ENCODE measurements at places on chromosomes 5 and 9. TPM values are rescaled to one million over a fixed set of nuclear protein-coding genes. Genes with fewer than 3 reads are reported as not detected.

DNA sequence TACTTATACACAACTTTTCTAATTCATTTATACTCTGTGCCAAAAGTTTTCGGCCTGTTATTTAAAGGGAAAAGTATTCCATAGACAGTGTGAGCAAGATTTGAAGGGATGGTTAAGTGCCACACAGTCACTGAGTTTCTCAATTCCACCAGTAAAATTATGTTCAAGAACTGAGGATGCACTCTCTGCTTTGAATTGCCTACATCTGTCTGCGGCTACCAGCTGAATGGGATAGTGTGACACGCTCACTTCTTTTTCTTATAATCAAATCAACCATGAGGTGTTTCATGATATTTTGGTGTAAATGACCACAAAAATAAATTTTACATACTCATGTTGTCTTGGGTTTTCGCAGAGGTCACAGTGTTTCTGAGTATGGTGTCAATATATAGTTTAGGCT, 218.4 kb upstream of the TMEM161B start:
- no peak for DNase-seq

- peak; percentile 79 for DNase-seq
Observed at GRCh38 chr9:106862821-106863720, at the start of gene ZNF462. Gene ZNF462 (plus strand): TSS chr9:106863166. CDS start chr9:106923384, 60,218 bp downstream.

- DNase-seq: no peak
Observed at GRCh38 chr5:33312571-33313549, 127.9 kb upstream of the TARS1 start.

- DNase-seq: peak; percentile 7
Observed at GRCh38 chr5:159208514-159209437, 577 bp downstream of the RNF145 start.

GRCh38 chr9:70049236-70049635, 5.6 kb downstream of the MAMDC2 start:
- no peak for DNase-seq

- no peak for DNase-seq
Observed at GRCh38 chr9:135127718-135128670, 40.5 kb downstream of the OLFM1 start.

- DNase-seq: no peak
Observed at GRCh38 chr5:32223972-32224609, 50.0 kb upstream of the GOLPH3 start.

DNA sequence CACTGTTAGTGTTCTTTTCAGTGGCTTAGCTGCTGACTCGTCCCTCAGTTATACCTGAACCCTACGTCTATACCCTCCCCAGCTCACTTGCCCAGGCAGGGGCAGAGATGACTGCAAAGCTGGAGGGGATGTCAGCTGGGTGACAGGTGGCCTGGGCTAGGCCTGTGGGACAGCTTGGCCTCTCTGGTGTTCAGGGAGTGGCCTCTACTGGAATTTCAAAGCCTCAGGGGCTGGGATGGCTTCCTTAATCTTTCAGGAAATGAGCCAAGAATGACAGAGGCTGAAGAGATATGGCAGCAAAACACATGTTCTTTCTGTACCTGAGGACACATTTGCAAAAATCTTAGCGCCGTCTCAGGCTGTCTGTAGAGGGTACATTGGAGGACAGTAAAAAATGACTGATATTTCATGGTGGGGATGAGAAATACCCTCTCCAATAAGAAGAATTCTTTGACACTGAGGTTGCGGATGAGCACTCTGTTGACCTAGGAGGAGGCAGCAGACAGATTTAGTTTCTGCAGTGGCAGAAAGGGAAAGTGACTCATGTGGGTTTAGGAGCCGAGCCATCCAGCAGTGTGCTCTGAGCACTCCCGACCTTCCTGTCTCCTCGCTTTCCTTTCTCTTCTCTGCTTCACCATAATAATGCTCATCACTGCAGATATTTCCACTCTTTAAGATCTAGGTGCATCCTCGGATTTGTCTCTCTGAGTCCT, 54.4 kb downstream of the ENTREP1 start:
- no peak for DNase-seq

- no peak for DNase-seq
Observed at GRCh38 chr5:61455179-61456006, 123.3 kb downstream of the ZSWIM6 start.

DNA sequence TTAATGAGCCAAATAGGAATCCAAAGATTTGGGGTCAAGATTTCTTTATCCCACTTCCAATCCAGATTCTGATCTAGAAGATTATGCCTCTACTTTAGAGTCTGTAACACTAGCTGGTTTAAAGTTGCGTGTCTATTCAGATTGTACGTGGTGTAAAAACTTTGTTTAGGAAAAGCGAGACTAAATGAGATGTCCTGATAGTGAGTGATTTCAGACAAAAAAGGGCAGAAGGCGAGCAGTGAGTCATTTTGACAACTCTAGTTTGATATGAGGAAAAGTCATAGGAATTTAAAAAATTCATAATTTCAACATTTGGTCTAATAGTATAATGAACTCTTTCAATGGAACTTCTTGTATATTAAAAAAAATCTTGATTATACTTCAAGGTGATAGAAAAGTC, 119.6 kb upstream of the KLF9 start:
- no peak for DNase-seq

GRCh38 chr9:8534828-8535227, 735.2 kb upstream of the DMAC1 start:
- no peak for DNase-seq

DNA sequence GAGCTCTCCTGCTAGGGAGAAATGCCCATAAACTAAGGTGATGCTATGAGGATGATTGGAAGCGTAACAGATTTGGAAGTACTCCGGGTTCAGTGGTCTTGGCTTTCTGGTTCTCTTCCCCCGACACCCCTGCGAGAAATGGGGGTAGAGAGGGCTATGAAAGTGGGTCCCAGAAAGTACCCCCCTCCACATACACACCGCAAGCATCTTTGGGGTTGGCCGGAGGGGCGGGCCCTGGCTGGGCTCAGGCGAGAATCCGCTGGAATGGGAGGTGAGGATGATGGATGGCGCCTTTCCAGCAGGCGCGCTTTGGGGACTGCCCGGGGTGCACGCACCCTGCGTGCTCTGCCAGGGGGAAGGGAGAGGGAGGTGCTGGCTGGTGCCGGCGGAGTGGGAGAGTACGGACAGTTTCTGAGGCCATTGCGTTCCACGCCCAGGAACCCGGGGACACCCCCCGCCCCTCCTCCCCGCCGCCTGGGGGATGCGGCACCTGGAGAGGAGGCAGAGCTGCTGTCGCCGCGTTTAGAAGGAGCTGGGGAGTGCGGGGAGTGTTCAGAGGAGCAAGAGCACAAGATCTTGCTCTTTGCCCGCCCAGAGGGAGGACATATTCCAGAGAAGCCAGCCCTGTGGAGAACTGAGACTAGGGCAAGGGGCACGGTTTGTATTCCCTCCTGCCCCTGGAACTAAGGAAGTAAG, 1.9 kb downstream of the PCSK5 start:
- no peak for DNase-seq

- DNase-seq: no peak
Observed at GRCh38 chr5:1405539-1406530, 39.4 kb downstream of the SLC6A3 start.

DNA sequence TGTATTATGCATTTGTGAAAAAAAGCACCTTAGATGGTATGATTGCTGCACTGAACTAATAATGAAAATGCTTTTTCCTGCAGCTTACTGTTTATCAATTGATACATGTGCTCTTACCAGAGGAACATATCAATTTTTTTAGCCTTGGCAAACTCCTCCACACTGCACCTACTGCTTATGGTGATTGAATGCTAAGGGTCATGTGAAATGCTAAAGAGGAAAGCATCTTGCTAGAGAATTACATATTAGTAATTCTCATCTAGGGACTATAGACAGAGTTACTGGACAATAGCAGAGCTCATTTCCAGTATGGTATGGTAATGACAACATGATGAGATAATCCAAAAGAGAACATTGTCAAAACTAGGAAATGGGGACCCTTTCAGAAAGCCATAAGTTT, 817.1 kb downstream of the CDH12 start:
- no peak for DNase-seq

GRCh38 chr5:138745268-138745667, 8.0 kb upstream of the CTNNA1 start:
- DNase-seq: no peak

DNA sequence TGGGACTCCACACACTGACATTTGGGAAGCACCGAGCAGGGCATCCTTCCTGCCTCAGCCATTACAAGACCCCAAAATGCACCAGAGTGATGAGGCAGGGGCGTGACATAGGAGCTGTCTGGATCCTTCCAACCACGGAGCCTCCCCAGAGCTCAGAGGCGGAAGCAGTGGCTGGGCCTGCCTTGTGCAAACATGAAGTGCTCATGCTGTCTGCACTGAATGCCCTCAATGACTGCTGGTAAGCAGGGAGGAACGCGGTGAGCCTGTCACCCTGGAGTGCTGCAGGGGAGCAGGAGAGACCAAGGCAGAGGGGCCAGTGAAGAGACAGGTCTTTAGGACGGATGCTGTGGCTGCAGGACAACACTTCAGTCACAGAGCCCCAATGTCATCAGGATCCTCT, 60.2 kb upstream of the HRH2 start:
- no peak for DNase-seq

The RFESD gene
- polyA plus RNA-seq: 2.3 TPM

The CCDC192 gene
- polyA plus RNA-seq: 1.1 TPM

The C5orf52 gene
- not detected for polyA plus RNA-seq

The PLEKHG4B gene
- polyA plus RNA-seq: 15.7 TPM

The FOXD4L3 gene
- 0.24 TPM for polyA plus RNA-seq

The SURF6 gene
- polyA plus RNA-seq: 36.2 TPM

The OSMR gene
- 4.2 TPM for polyA plus RNA-seq

The ZDHHC12 gene
- polyA plus RNA-seq: 11.2 TPM

The LOX gene
- polyA plus RNA-seq: 18.0 TPM

The LURAP1L gene
- 14.3 TPM for polyA plus RNA-seq
